Karpas-422 (cell line): ENCODE measurements at places on chromosomes 3 and 15. TPM values are rescaled to one million over a fixed set of nuclear protein-coding genes. Genes with fewer than 3 reads are reported as not detected.

DNA sequence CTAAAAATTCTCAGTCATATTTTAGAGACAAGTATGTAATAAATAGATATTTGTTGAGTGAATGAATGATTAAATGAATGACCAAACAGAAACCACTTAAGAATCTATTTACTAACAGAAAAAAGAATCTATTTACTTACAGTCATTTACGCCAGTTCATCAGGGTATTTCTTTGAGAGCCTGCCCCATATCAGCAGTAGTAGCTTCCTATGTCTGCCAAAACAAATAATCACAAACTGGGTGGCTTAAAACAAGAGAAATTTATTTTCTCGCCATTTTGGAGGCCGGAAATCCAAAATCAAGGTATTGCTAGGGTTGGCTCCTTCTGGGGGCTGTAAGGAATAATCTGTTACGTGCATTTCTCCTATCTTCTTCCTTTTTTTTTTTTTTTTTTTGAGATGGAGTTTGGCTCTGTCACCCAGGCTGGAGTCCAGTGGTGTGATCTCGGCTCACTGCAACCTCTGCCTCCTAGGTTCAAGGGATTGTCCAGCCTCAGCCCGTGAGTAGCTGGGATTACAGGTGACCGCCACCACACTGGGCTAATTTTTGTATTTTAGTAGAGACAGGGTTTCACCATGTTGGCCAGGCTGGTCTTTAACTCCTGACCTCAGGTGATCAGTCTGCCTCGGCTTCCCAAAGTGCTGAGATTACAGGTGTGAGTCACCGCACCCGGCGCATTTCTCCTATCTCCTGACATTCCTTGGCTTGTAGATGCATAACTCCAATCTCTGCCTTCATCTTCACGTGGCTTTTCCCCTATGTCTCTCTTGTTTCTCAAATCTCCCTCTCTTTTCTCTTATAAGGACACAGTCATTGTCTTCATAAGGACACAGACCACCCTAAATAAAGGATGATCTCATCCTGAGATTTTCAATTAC lies 65.2 kb upstream of the SPPL2A start:
- no peaks in the 10 kb centered on the region for H3K27me3 ChIP-seq
- no peak overlapping the region for H3K4me3 ChIP-seq
- H3K36me3 ChIP-seq, result no peaks in the 10 kb centered on the region
- no peak for DNase-seq

GRCh38 chr3:194386648-194387047 lies 12.4 kb downstream of the GP5 start:
- H3K4me3 ChIP-seq, result no peak overlapping the region
- no peaks in the 10 kb centered on the region for H3K4me1 ChIP-seq
- DNase-seq, result no peak

GRCh38 chr3:71917545-71917944 lies 132.6 kb upstream of the PROK2 start:
- no peaks in the 10 kb centered on the region; the same call in 1 of the 2 replicates for H3K4me1 ChIP-seq
- no peaks in the 10 kb centered on the region for H3K27me3 ChIP-seq
- no peak overlapping the region for H3K4me3 ChIP-seq

GRCh38 chr3:117761703-117762620 lies 1052.4 kb downstream of the TUSC7 start:
- H3K27ac ChIP-seq, result no peak overlapping the region
- no peaks in the 10 kb centered on the region for H3K27me3 ChIP-seq
- no peak for DNase-seq
- H3K36me3 ChIP-seq, result no peaks in the 10 kb centered on the region
- H3K4me3 ChIP-seq, result no peak overlapping the region

- no peaks in the 10 kb centered on the region for H3K4me1 ChIP-seq
- peaks cover 9% of the 10 kb centered on the region for H3K36me3 ChIP-seq
- no peaks in the 10 kb centered on the region for H3K27me3 ChIP-seq
- no peak overlapping the region for H3K4me3 ChIP-seq
Measured at GRCh38 chr15:28271697-28272260, 50.2 kb downstream of the HERC2 start.

GRCh38 chr15:36626984-36627383 lies 47.6 kb downstream of the CDIN1 start:
- no peaks in the 10 kb centered on the region for H3K27me3 ChIP-seq
- H3K36me3 ChIP-seq, result no peaks in the 10 kb centered on the region
- H3K4me3 ChIP-seq, result no peak overlapping the region
- no peak overlapping the region for H3K27ac ChIP-seq

GRCh38 chr3:189277711-189278110 lies 105.9 kb downstream of the TPRG1 start:
- DNase-seq, result no peak
- H3K4me3 ChIP-seq, result no peak overlapping the region
- no peaks in the 10 kb centered on the region for H3K27me3 ChIP-seq

DNA sequence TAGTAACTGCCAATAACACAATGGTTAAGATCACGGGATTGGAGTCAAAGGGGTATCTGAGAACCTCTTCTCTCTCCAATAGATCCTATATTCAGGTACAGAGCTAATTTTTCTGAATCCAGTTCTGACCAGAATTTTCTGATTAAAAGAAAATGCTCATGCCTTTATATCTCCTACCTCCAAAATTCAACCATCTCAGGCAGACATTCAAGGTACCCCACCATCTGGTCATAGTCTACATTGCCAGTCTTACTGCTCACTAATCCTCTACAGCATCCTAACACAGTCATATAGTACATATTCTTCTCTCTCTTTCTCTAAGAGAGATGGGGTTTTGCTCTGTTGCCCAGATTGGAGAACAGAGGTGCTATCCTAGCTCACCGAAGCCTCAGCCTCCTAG lies 59.1 kb downstream of the LSAMP start:
- H3K4me1 ChIP-seq, result no peaks in the 10 kb centered on the region
- no peaks in the 10 kb centered on the region for H3K36me3 ChIP-seq
- H3K27me3 ChIP-seq, result no peaks in the 10 kb centered on the region
- H3K4me3 ChIP-seq, result no peak overlapping the region
- no peak overlapping the region for H3K27ac ChIP-seq

DNA sequence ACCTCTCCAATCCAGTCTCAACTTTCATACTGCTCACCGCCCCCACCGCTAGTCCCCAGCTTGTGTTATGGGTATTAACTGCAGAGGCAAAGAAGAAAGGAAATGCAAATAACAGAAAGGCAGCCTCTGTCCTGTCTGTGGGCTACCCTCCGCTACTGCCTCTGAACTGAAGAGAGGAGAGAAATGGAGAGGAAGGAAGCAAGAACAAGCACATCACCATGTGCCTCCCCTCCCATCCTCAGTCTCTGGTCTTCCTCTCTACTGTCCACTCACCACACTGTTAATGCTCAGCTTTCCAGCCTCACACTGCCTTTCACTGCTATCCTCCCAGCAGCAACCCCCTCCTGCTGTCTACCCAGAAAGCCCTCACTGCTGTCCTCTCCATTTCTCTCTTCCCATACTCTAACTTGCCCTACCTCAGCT lies 139.0 kb upstream of the SLC2A2 start:
- H3K27ac ChIP-seq, result no peak overlapping the region
- H3K4me3 ChIP-seq, result no peak overlapping the region
- no peak for DNase-seq

- H3K27ac ChIP-seq, result no peak overlapping the region
- no peak for DNase-seq
- H3K4me1 ChIP-seq, result no peaks in the 10 kb centered on the region
- H3K27me3 ChIP-seq, result no peaks in the 10 kb centered on the region
Measured at GRCh38 chr3:98705694-98706093, 57.4 kb upstream of the ST3GAL6 start.

GRCh38 chr3:67389176-67389575 lies 265.2 kb downstream of the SUCLG2 start:
- peak; percentile 42 for DNase-seq
- no peak overlapping the region for H3K4me3 ChIP-seq
- H3K27ac ChIP-seq, result peak overlapping the region; percentile 36; the same call in 1 of the 2 replicates
- peaks cover 21% of the 10 kb centered on the region for H3K4me1 ChIP-seq

DNA sequence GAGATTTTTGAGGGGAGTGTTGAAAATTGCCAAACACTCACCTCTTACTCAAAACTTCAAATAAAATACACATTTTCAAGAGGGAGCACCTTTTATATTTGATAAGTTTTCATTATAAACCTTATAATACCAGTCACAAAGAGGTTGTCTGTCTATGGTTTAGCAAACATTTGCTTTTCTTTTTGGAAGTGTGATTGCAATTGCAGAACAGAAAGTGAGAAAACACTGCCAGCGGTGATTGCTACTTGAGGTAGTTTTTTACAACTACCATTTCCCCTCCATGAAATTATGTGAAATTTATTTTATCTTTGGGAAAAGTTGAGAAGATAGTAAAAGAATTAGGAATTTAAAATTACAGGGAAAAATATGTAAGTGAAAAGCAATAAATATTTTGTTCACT lies 20.1 kb downstream of the DIPK2A start:
- H3K4me1 ChIP-seq, result no peaks in the 10 kb centered on the region; the same call in 1 of the 2 replicates
- no peak overlapping the region for H3K27ac ChIP-seq
- no peaks in the 10 kb centered on the region for H3K27me3 ChIP-seq
- DNase-seq, result no peak

GRCh38 chr3:154304116-154304786 lies 20.0 kb downstream of the DHX36 start:
- DNase-seq, result no peak
- no peaks in the 10 kb centered on the region for H3K27me3 ChIP-seq
- peaks cover 10% of the 10 kb centered on the region for H3K4me1 ChIP-seq
- no peak overlapping the region for H3K4me3 ChIP-seq
- no peak overlapping the region for H3K27ac ChIP-seq

DNA sequence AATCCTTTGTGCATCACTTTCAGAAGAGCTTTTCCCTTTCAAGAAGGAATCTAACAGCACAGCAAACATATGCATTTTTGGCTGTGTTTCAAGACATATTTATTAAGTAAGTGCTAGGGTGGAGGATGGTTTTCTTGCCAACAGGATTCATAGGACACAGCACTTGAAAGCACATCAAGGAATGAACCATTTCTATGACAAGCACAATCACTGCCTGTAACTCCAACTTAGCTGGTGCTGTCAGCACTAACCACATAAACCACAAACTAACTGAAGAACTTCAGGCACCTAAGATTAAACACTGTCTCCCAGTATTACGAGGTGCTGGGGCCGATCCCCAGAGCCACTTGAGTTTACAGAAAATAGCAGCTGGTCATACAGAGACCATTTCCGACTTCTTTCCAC lies 35.4 kb upstream of the SPRED1 start:
- H3K27ac ChIP-seq, result no peak overlapping the region
- no peaks in the 10 kb centered on the region for H3K36me3 ChIP-seq
- no peaks in the 10 kb centered on the region for H3K27me3 ChIP-seq
- peak; percentile 9 for DNase-seq
- no peak overlapping the region for H3K4me3 ChIP-seq

GRCh38 chr3:188111002-188111584 lies 42.9 kb upstream of the LPP start:
- no peak overlapping the region for H3K4me3 ChIP-seq
- H3K27ac ChIP-seq, result no peak overlapping the region
- no peaks in the 10 kb centered on the region for H3K27me3 ChIP-seq
- H3K4me1 ChIP-seq, result peaks cover 33% of the 10 kb centered on the region
- DNase-seq, result no peak
- no peaks in the 10 kb centered on the region for H3K36me3 ChIP-seq

GRCh38 chr3:108448593-108448992 lies 61.8 kb downstream of the MYH15 start:
- no peak overlapping the region for H3K4me3 ChIP-seq
- no peaks in the 10 kb centered on the region for H3K27me3 ChIP-seq
- no peaks in the 10 kb centered on the region for H3K36me3 ChIP-seq
- H3K27ac ChIP-seq, result no peak overlapping the region
- no peak for DNase-seq

DNA sequence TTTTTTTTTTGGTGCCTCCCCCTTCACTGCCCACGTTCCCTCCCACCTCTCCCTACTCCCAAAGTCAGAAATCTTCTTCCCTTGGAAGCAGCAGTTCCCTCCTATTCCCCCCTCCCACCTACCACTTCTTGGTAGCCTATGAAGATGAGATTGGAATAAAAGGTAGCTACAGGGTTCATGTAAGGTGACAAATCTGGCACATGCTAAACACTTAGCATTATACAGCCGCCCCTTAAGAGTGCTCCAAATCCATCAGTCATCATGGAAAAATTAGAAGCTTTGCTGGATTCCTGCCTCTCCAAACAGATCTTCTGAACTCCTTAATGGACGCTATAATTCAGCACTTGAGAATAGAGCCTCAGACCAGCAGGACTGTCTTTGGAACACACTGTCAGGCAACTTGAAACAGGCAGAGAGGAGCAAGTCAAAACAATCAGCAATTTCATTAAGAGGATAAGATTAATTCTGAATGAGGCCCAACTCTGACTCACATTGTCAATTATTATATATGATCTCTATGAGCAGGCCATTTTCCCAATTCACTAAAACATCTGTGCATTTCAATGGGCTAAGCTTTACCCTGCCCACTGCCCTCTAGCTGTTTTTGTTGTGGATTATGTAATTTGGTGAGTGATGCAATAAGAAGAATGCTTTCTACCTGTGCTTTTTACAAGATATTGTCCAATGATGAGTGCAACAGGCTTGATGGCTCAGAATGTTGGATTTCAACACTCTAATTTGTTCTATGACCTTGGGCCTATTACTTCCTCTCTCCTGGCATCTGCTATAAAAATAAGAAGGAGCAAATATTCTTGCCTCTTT lies 34.6 kb upstream of the SPRED1 start:
- no peaks in the 10 kb centered on the region for H3K36me3 ChIP-seq
- DNase-seq, result peak; percentile 24
- H3K4me3 ChIP-seq, result no peak overlapping the region

DNA sequence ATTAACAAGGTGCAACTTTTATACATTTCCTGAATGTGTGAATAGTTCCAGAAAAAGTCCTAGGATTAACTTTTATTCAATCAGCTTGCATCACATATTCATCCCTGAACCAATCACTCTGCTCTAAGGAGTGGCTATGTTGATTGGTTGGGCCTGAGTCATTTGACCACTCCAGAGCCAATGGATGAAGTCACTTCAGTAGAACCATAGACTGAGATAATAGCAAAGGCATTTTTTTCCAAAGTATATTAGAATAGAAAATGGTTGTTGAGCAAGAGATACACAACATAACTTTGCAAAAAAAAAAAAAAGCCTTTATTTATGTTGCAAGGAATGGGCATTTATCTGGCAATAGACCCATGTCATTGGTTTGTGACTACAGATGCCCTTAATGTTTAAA lies 55.5 kb upstream of the AGTR1 start:
- no peaks in the 10 kb centered on the region for H3K36me3 ChIP-seq
- no peaks in the 10 kb centered on the region for H3K4me1 ChIP-seq
- no peak overlapping the region for H3K4me3 ChIP-seq
- no peaks in the 10 kb centered on the region; the same call in 1 of the 2 replicates for H3K27me3 ChIP-seq

- H3K36me3 ChIP-seq, result no peaks in the 10 kb centered on the region
- no peaks in the 10 kb centered on the region for H3K27me3 ChIP-seq
- H3K4me1 ChIP-seq, result peaks cover 64% of the 10 kb centered on the region
- peak; percentile 64 for DNase-seq
- H3K4me3 ChIP-seq, result no peak overlapping the region
Measured at GRCh38 chr3:34109846-34110245, 311.4 kb downstream of the PDCD6IP start.

GRCh38 chr3:55687526-55687925 lies 200.4 kb upstream of the WNT5A start:
- H3K4me1 ChIP-seq, result peaks cover 83% of the 10 kb centered on the region
- peak overlapping the region; percentile 46; the same call in 1 of the 2 replicates for H3K4me3 ChIP-seq
- peak; percentile 51 for DNase-seq
- H3K27ac ChIP-seq, result peak overlapping the region; percentile 68

GRCh38 chr15:84761607-84762131 lies 13.3 kb downstream of the ZNF592 start:
- peaks cover 15% of the 10 kb centered on the region; the same call in 1 of the 2 replicates for H3K36me3 ChIP-seq
- H3K4me3 ChIP-seq, result no peak overlapping the region
- peak; percentile 53 for DNase-seq
- peak overlapping the region; percentile 56 for H3K27ac ChIP-seq
- no peaks in the 10 kb centered on the region for H3K27me3 ChIP-seq

Gene UROC1
- not detected in 2 replicates for total RNA-seq

Gene SERPINI2
- total RNA-seq, result not detected in 2 replicates

Gene THRB
- total RNA-seq, result not detected in 2 replicates

Gene PAQR5
- not detected in 2 replicates for total RNA-seq

Gene SERINC4
- total RNA-seq, result not detected in 2 replicates
